ENCODE measurements at places on chromosomes 12 and 14.
A peak's percentile ranks its signal among the peaks of the same experiment; 100 is the strongest.

DNA sequence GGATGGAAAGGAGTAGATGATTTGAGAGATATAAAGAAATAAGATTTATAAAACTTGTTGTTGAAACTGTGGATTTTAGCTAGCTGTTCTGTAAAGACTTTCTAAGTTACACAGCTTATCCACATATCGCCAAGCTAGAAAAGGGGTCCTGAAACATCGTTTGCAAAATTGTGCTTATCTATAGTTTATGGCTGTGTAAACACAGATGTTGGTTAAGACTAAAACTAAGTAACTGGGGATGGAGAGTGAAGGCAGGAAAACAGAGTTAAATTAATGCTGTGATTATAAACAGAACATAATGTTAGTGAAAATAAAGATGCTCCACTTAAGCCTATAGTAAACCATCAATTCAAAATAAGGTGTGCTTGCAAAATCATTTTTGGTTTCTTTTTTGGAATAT, 311.3 kb upstream of the DDHD1 start:
- DNase-seq: no peak

DNA sequence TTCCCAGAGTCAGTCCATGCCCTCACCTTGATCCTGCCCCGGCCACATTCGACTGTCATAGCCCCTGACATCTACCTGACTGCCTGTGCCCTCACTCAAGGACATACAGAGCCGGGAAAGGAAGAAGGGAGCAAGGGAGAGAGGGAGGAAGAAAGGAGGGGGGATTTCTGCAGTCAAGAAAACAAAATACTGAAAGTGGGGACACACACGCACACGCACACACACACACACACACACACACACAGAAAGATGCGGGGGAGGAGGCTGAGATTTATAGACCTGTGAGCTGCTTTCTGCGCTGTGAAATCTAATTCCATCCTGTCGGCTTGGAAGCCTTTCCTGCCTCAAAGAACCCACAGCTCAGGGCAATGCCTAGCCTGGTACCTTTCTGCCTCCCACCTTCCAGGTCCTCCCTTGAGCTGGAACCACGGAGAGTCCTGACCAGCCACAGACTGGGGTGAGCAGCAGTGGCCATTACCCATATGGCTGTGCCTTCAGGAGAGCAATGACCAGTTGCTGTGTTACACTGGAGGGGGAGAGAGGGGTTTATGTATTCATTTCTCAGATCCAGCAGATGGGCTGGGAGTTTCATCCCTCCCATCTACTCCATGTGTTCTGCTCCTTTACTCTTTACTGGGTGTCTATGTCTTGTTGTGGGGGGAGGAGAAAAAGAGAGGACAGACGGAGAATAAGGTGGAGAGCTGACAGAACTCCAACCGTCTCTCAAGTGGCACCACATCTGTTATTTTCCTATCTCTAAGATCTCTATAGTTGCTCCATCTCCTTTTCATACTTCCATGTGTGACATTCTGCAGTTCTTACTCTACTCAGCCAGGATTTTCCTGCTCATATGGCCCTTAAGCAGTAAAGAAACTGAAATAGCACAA, 12.9 kb downstream of the C14orf93 start:
- DNase-seq: no peak

DNA sequence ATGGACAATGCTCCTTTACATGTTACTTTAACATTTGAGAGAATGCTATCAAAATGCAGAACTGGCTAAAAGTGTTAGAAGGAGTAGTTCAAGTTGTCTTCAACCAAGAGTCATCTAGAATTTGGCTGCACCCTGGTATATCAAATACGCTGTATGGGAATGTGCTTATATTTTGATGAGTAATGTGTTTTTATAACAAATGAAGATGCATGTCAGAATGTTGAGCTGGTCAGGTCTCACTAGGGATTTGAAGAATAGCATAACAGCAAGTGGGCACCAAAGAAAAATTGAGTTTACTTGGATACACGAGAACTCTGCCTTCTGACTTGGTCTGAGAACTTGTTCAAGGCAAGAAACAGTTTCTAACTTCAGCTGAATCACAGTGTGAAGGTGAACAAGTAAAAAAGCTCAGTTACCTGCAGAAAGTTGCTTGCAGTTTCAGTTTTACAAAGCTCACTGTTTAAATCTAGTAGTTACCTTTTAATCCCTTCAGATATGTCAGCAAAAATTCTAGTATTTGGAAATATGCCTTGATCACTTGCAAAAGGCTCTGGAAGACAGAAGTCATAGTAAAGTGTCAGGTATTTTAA, 82.3 kb downstream of the PDE3A start:
- DNase-seq: no peak

- no peak for DNase-seq
These were observed 60.0 kb downstream of the DCAF5 start for GRCh38 chr14:69092840-69093422.

DNA sequence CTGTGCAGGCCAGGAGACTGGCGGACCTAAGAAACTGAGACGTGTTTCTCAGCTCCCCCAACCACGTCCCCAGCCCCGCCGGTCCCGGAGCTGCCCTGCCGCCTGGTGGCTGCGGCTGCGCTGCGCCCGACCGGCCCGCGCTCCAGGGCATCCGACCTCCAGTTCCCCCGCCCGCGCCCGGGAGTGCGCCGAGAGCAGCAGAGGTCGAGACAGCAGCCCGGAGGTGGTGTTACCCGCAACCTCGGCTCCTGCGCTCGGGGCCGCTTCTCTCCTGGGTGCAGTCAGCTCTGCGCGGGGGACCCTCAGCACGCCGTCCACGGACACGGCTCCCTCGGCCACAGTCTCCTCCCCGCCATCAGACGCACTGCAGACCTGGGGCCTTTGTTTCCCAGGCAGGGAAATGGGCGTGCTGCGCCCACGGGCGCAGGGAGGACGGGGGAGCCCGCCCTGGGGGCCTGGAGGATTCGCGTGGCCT, 21.6 kb upstream of the GPR132 start:
- peak; percentile 93 for DNase-seq

DNA sequence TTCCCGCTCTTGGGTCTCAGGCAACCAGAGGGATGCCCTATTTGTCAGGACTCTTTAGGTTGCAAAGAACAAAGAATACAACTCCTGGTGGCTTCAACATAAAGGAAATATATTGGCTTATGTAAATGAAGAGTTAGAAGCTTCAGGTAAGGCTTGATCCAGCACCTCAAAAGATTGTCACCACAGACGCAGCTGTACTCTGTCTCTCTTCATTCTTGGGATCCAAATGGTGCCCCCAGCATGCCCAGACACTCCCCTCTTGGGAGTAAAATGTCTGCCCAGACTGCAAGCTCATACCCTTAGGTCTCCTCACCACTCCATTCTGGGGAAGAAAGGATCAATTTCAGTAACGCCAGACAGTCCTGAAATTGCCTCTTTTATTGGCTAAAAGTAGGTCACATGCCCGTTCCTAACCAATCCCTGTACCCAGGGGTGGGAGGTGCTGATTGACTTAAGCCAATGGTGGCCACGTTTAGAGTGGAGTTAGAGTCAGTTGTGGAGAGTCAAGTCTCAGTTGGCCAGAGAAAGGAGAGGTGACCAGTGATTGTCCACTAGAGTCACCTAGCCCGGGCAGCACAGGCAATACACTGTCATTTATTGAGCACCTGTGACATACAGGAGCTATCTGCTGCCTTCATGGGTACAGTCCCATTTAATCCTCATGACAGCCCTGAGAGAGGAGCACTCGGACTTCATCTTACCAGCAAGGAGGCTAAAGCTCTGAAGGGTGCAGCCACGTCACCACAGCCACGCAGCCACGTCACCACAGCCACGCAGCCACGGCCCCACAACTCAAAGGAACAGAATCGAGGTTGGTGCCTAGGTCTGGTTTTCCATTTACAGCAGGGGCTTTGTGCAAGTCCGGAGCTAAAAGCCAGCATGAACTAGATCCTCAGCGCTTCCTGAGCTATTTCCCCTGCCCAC, 19.7 kb upstream of the BEGAIN start:
- DNase-seq: no peak

DNA sequence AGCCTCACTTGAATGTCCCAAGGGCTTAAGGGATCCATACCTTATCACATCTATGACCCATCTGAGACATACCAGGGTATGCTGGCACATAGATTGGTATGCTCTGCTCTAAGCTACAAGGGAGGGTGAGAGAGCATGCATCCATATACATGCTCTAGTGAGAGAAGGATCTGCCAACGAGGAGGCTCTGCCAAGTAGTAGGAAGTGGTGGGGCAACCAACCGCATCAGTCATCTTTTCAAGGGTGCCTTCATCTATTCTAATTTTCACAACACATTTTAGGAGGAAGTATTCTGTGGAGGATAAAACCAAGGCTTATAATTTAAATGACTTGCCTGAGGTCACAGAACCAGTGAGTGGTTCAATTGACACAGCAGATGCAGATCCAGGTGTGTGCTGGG, 6.6 kb upstream of the PPM1A start:
- DNase-seq: peak; percentile 42

DNA sequence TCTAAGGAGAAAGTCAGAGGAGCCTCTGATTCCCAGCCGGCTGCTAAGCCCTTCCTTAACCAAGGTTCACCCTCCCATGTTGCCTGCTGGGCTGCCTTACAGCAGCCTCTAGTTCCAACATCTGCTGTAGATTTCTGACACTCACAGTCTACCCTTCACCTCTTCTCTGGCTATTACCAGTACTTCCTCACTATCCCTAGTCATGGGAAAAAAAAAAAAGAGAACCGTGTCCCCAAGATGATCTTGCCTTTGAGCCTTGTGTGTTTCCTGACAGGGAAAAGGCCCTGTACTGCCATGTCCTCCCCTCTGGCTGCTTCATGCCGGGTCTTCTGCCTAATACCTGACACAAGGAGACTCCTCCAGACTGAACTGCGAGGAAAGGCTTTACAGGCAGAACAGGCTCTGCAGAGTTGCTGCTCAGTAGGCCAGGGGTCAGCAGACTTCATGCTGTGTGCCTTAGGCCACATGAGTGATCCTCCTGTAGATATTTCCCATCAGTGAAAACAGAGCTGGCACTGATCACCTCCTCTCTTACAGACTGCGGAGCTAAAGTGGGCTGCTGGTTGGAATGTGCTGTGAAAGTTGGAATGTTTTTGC, 46.8 kb downstream of the PRKCH start:
- peak; percentile 50 for DNase-seq

DNA sequence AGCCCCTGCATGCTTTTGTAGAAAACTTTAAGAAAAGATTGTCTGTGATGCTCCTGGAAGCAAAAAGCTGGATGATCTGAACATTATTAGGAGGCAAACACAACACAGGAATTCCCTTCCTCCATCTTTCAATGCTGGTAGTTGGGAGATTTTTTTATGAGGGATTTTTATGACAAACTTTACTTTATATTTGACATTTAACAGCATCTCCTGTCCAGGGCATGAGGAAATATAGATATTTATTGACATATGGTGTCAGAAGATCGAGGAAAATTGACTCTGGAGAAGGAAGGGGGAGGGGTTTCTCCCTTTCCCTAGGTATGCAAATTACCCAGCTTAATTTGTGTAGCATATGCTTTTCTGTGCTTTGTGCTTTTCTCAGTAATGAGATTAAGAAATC, 37.8 kb upstream of the CISTR start:
- no peak for DNase-seq

- DNase-seq: no peak
These were observed 238.8 kb downstream of the PAWR start for GRCh38 chr12:79451978-79452377.

- DNase-seq: no peak
These were observed 8.0 kb upstream of the RNU6-8 start for GRCh38 chr14:32211068-32211404.

DNA sequence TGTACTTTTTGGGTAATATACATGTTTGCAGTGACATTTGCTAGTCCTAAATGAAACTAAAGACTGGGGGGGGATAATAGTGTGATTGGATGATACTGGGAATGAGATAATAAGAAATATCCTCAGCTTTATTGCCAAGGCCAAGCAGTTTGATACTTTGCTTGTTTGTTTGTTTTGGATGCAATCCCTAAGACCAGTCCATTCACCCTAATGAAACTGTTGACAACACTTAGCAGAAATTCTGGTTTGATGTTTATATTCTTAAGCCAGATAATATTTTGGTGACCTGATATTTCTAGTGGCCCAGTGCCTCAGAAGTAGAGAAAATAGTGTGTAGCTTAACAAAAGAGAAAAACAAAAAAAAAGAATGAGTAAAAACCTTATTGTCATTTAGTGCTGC, 1.8 kb downstream of the PHC1 start:
- no peak for DNase-seq

DNA sequence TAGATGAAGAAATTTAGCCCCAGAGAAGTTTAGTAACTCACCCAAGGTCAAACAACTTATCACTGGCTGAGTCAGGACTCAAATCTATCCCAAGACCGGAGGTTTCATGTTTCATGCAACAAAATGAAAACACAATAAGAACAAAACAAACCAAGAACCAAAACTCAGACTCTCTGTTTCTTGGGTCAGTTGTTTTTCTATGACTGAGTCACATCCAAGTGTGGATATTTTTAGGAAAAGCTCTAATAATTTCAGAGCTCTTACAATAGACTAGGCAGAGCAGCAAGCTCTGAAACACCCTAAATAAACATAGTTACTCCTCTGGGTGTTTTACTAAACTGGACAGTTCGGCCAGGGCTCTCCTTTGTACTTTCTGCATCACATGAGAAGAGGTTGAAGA, 87.6 kb upstream of the PRB2 start:
- no peak for DNase-seq

- DNase-seq: peak; percentile 68
These were observed 134.3 kb downstream of the MED13L start for GRCh38 chr12:116142936-116143898.

DNA sequence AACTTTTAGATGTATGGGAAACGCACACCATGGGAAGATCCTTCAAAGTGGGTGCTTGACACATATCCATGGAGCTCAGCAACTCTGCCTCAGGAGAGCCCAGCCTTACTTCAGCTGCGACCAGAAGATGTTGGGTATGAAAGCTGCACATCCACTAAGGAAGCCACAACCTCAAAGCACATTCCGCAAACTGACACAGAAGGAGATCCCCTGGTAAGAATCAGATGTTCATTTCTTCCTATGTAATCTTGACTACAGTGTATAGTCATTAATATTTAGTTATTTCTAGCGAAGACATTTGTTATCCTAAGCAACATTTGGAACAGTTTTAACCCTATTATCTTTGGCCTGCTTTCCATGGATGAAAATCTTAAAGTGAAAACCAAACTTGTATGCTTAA, 374.2 kb downstream of the NAV3 start:
- DNase-seq: no peak

DNA sequence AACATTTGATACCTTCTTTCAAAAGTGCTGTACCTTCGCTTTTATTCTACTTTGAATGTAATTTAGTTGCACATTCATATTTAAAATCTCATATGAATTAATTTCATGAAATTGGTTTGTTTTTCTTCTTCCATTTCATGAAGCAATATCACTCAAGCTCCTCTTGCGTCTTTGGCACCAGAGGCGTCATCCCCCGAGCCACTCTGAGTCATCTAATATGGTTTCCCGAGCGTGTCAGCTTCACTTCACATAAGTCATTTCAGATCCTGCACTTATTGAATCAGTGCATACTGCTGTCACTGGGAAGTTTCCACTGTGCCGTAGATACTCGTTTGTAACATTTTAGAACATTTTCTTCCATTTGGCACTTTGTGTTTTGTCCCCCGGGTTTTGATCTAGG, 105.6 kb downstream of the SLC25A47 start:
- peak; percentile 66 for DNase-seq

- no peak for DNase-seq
These were observed 106.6 kb upstream of the NCOR2 start for GRCh38 chr12:124673801-124674617.

- no peak for DNase-seq
These were observed 59.8 kb upstream of the KRR1 start for GRCh38 chr12:75571204-75571603.

GRCh38 chr14:57346741-57347140, 43.6 kb upstream of the NAA30 start:
- no peak for DNase-seq

All from suppressor macrophage treated with lipopolysaccharide for 4 hours (primary cell).